ENCODE measurements at places on chromosomes 3 and 15.
A peak's percentile ranks its signal among the peaks of the same experiment; 100 is the strongest.

DNA sequence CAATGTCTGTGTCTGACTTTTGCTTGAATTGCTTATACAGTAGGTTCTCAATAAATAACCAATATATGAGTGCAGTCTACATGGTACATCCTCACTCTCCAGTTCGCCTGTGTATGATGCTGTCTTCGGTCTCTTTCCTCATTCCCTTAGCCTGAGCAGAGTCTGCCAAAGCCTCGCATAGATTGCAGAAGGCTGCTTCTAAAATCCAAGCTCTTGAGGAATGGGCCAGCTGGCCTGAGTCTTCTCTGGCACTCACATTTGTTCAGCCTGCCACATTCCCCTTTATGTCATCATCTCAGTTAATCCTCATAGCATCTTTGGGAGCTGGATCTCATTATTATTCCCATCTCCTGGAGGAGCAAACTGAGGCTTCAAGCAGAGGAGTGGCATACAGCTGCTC is 27.2 kb upstream of the ADAMTS7 start:
- peak; percentile 13 for DNase-seq

DNA sequence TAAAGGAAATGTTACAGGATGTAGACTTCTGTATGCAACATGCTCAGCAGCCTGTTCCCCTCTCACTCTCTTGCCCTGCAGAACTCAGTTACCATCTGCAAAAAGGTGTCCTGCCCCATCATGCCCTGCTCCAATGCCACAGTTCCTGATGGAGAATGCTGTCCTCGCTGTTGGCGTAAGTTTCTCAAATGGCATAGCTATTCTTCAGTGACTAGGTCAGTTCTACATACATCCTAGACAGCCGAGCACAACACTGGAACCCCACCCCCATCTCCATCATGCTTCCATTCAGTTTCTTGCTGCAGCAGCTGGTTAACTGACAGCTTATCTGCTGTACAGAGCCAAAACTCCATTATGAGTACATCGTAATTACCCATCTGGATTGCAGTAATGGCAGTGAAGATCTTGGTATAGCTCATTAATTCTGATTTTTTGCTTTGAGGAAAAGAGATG is 4.5 kb downstream of the THBS1 start:
- DNase-seq, result no peak

DNA sequence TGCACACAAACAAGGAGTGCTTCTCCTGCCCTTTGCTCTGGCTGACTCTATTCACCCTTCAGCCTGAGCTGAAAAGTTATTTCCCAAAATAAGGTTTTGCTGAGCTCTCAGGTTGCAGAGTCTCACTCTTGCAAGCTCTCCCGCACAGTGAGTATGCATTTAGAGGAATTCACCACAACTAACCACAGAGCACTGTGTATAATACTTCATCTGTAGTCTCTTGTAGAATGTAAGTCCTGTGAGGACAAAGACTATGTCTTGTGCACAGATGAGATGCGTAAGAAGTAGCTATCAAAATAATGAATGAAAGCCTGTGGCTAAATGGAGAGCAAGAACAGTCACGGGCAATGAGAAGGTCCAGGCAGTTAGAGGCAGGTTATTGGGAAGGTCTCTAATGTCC is 156.5 kb upstream of the SLCO3A1 start:
- DNase-seq, result no peak

- DNase-seq, result no peak
Measured at GRCh38 chr15:96774216-96774615, 443.7 kb downstream of the NR2F2 start.

DNA sequence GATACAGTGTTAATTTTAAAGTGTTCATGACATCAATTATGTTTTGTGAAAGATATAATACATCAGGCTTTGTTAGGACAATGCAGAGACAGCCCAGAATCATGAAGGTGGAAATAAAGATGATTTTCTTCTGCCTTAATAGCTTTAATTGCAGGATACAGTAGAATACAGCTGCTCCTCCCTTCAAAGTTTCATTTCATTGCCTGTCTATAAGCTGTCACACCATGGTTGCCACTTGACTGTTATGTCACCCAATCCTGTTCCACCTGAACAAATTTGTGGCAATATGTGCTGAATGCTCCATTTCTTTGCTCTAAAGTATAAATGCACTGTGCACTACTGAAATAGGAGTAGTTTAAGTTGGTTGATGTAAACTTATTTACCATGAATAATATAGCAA is 537.8 kb upstream of the ROBO2 start:
- no peak for DNase-seq

DNA sequence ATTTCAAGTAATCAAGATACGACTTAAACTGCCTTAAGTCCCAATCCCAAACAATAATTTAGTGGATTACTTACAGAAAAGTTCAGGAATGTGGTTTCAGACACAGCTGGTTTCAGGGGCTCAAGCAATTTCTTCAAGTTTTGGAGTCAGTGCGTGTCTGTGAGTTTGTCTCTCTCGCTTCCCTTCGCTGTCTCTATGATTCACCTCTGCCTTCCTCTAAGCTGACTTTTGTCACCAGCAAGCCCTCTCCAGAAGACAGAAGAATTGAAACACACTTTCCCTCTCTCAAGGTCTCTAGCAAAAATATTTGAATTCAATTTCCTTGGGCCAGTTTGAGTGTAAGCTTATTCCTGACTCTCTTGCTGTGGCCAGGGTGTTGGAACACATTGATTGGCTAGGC is 392.4 kb downstream of the EDEM1 start:
- no peak for DNase-seq

- no peak for DNase-seq
Measured at GRCh38 chr3:125087768-125088391, 32.1 kb upstream of the HEG1 start.

GRCh38 chr3:10371167-10371566 is 50.3 kb upstream of the SEC13 start:
- no peak for DNase-seq

GRCh38 chr3:192042116-192042515 is 581.2 kb downstream of the PYDC2 start:
- no peak for DNase-seq

DNA sequence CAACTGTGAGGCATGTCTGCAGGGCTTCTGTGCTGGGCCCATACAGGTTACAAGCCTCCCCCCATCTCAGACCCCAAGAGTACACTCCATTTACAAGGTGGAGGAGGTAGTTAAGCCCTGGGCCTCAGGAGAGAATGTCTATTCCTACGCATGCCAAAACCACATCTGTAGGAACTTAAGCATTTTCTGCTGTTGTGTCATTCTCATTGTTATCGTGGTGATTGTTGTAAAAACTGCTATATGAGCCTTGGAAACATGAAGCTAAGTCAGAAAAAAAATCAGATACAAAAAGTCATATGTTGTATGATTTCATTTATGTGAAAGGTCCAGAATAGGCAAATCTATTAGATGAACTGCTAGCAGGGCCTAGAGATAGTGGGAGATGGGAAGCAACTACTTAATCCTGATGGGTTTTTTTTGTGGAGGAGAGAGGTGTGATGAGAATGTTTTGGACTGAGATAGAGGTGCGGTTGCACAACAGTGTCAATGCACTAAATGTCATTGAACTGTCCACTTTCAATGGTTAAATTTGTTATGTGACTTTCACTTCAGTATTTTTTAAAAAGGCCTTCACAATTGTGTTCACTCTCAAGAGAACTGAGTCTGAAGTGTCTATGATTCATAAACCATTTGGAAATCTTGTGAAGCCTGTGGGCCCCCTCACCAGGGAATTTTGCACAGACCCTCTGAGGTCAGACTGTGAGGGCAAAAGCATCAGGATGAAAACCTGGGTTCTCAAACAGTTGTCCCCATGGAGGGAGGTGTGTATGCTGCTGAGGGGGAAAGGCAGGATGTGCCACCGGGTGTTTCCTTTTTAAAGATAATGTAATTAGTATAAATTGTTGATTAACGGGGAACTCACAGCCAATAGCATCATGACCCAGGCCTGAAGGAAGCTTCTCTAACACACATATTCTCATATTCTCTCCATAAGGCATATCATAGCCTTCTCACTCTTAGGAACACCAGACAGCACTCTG is 3.2 kb downstream of the RTP3 start:
- DNase-seq, result no peak

DNA sequence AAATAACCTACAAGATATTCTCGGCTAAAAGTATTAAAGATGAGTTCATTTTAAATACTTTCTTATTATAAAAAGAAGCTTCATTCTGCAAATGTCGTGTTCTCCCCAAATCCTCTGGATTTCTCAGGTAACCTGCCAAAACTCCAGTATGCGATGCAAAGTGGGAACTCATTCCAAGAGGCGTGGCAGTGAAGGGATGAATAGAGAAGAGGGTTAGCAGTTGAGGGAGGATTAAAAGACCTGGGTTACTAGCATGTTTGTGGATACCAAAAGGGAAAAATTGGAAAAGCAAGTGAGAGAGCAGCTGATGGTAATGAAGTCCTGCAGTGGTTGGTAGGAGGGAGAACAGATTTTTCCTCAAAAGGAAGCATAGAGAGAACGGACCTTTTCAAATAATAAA is 61.6 kb downstream of the ATP2C1 start:
- DNase-seq, result no peak

- DNase-seq, result peak; percentile 4
Measured at GRCh38 chr3:107928084-107928445, 162.8 kb downstream of the CD47 start.

GRCh38 chr15:94001255-94001801 is 230.0 kb upstream of the MCTP2 start:
- DNase-seq, result no peak

GRCh38 chr15:70613271-70613670 is 150.1 kb downstream of the UACA start:
- DNase-seq, result no peak

DNA sequence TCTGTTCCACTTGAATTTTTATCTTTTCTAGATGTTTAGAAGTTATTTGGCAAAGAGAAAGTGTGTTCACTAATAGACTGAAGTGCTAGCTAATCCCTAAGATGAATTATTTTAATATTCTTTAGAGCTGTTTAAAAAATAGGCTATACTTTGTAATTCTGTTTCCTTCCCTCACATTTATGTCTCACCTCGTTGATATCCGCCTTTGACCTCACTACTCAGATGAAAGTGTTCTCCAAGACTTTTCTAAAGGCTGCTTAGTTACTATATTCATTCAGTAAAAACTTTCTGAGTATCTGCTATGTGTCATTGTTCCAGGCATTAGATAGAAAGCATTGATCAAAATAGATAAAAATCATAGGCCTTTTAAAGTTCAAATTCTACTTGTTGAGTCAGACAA is 38.3 kb downstream of the HMG20A start:
- no peak for DNase-seq

DNA sequence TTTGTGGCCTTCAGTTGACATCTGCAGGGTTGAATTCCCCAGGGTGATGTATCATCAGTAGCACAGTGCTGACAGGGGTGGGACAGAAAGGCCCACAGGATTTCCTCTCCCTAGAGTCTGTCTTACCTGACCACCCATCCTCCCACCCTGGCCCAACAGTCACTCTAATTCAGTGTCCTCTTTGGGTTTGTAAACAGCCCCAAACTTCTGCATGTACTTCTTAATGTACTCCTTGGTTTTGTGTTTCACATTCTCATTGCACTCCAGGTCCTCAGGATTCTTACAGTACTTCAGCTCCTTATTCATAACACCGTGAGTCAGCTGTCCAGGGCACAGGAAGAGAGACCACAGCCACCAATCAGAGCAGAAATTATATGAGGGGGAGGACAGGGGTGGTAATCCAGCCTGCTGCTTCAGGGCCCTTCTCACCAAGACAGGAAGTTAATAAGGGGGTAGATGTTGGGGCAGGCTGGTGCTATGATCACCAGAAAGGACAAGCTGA is 37.5 kb downstream of the NBEAL2 start:
- no peak for DNase-seq

GRCh38 chr3:56468184-56469106 is at the start of gene ERC2:
TSS of gene ERC2 (minus strand) at chr3:56468467.
- peak; percentile 21 for DNase-seq

DNA sequence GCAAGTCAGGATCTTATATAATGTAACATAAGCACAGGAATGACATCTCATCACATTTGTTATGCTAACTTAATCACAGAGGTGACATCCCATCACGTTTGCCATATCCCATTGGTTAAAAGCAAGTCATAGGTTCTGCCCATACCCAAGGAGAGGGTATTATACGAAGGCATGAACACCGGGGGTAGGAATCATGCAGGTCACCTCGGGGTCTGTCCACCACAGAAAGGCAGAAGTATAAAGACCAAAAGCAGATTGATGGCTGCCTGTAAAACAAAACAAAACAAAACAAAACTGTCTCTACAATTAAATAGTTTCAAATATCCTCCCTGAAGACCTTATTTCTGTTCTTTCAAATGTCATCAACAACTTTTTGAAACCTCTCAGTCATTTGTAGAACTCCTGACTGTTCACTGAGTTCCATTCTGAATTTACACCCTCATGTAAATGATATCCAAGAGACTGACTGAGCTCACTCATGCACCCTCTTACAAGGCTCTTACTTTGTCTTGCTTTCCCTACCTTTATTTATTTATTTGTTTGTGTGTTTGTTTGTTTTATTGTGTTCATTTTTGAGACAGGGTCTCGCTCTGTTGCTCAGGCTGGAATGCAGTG is 22.7 kb upstream of the ZNF639 start:
- no peak for DNase-seq

GRCh38 chr3:188241072-188241471 is 87.1 kb downstream of the LPP start:
- no peak for DNase-seq

GRCh38 chr3:123156276-123156995 is 45.3 kb upstream of the SEC22A start:
- DNase-seq, result no peak

DNA sequence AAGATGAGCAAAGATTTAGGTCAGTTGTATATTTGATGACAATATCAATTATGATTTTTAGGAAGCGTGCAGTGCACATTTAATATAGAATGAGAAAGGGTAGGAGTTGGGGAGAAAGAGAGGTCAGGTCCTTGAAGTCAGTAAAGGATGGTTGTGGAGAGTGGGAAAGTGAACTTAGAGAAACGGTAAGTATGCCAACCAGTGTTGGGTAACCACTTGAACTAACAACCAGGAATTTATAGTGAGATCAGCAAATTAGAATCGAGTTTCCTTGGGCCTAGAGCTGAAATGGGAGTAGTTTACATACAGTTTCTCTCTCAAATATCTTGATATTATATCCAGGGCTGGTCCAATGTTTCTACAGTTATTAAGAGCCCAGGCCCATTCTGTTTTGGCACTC is 188.5 kb upstream of the RBMS3 start:
- no peak for DNase-seq
